ENCODE measurements at places on chromosomes 16 and 17.

GRCh38 chr17:14304773-14305517 lies 4.1 kb downstream of the HS3ST3B1 start:
- DNase-seq, result no peak

DNA sequence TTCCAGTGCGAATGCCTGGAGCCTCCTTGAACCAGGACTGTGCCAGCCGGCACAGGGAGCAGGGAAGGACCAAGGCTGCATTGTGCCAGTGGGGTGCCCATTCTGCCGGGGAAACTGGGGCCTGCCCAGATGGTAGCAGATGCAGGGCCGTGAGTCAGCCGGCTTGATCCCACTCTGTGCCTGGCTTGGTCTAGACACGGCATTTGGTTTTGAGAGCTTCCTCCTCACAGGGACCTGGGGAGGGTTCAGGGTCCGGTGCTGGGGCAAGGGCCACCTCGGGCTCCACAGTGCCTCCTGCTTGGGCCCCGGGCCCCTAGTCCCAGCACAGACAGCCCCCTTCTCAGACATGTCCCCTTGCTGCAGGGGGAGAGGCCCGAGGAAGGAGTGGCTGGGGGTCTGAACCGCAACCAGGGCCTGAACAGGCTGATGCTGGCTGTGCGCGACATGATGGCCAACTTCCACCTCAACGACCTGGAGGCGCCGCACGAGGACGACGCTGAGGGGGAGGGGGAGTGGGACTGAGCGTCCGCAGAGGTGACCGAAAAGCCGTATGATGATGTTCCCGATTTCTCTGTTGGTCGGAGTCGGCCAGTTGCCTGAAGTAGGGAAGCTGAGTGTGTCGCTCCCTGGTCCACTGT lies 7.8 kb upstream of the MC1R start:
- no peak for DNase-seq

DNA sequence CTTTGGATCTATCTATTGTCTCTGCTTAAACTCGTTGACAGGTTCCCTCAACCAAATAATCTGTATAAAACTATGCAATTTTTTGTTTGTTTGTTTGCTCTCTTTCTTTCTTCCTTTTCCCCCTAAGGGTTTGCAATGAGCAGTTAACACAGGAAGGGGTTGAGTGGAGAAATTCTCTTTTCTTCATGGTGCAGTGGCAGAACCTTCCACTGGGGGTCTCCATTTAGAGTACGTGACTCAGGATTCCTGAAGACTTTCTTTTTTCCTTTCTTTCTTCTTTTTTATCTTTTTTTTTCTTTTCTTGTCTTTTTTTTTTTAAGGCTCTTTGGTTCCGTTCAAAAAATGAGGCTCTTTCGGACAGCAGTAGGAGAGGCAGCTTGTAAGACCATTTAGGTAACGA lies 19.5 kb upstream of the RBFOX1 start:
- DNase-seq, result no peak

DNA sequence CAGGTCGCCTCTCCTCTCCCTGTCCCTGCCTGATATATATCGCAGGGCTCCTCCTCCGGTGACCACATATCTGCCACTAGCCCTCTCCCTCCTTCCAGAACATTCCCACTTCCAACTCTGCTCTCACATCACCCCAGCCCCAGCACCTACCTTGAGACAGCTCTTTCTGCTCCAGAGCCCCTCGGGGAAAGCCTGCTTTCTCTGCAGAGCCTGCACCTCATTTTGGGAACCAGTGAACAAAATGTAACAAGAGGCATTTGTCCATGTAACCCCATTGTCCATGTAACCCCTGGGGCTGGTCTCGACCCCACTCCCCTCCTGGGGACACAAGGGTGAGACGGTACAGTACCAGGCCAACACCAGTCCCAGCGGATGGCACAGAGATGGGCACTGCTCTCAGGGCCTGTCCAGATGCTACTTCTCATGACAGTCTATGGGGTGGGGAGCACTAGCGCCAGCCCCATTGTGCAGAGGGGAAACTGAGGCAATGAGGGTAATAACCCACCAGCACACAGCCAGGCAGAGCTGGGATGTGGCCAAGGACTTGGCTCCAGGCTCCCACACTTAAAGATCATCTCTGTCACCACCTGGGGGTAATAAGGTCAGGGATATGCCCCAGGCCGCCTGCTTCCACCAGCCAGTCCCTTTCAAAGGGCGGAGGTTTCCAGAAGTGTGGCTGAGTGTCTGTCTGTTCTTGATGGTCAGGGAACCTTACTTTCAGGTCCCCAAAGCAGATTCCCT lies 42.9 kb downstream of the TBC1D16 start:
- DNase-seq, result no peak

DNA sequence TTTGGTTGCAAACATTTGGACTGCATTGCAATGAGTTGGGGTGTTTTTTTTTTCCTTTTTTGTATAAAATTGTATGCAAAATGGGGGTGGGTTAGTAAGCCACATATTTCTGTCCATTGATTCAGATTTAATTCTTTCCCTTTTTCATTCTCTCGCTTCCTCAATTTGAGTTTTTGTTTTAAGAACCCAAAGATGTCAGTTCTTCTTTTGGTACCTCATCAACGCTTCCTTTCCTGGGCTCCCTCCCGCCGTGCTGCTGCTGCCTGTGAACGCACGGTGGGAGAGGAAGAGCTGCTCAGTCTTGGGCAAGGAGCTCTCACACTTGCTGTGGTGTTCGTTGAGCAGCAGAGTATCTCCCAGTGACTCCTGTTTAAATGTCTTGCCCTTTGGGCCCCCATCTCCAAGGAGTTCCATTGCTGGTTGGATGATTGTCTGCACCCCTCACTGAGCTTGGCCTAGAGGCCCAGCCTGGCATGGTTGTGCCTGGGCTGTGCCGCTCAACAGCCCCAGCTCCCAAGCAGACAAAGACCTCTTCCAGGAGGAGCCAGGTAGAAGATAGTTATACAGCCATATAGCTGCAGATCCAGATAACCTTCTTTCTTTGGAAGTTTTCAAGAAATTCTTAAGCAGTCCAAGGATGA lies 13.6 kb downstream of the UBFD1 start:
- DNase-seq, result no peak

GRCh38 chr16:86680162-86680561 lies 101.8 kb downstream of the FOXL1 start:
- DNase-seq, result no peak

- no peak for DNase-seq
Observed at GRCh38 chr17:21212826-21213637, 929 bp downstream of the TMEM11 start.

- no peak for DNase-seq
Observed at GRCh38 chr16:85152414-85153030, 40.2 kb upstream of the CIBAR2 start.

- no peak for DNase-seq
Observed at GRCh38 chr16:56710181-56710737, 19.7 kb upstream of the NUP93 start.

DNA sequence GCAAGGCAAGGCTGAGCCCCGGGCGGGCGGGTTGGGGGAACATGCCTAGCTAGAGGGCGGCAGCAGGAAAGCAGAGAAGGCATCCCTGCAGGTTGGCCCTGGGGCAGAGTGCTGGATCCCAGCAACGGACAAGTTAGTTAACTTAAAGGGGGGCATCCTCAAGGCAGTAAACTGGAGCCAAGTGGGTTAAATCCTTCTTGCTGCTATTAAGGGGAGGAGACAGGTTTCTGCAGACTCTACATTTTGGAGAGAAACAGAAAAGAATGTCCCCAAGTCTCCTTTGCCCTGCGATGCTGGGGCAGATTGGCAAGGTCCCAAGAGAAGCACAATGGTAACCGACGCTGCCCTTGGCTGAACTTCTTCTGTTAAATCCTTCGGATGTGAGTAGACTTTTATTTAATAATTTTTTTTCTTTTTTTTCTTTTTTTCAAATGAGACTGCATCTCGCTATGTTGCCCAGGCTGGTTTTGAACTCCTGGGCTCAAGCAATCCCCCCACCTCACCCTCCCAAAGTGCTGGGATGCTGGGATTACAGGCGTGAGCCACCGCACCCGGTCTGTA lies 14.0 kb downstream of the ATP5PD start:
- no peak for DNase-seq

DNA sequence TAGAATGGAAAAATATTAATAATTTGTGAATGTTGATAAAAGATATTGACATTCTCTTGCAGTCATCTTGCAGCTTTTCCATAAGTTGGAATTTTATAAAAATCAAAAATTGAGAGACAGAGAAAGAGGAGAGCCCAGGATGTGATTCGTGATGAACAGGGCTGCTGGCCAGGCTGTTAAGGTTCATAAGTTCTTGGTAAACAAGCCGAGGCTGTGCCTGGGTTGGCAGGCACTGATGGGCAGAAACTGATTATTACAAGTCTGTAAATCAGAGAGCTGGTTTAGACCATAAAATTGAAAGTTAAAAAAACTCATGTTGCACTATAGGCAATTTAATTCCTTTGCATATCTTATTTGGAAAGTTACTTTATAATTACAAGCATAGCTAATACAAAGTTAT lies 533.7 kb downstream of the HAPSTR1 start:
- DNase-seq, result no peak

- DNase-seq, result no peak
Observed at GRCh38 chr17:76353004-76353598, 615 bp downstream of the PRPSAP1 start.

- no peak for DNase-seq
Observed at GRCh38 chr17:50218771-50219315, 17.4 kb upstream of the COL1A1 start.

DNA sequence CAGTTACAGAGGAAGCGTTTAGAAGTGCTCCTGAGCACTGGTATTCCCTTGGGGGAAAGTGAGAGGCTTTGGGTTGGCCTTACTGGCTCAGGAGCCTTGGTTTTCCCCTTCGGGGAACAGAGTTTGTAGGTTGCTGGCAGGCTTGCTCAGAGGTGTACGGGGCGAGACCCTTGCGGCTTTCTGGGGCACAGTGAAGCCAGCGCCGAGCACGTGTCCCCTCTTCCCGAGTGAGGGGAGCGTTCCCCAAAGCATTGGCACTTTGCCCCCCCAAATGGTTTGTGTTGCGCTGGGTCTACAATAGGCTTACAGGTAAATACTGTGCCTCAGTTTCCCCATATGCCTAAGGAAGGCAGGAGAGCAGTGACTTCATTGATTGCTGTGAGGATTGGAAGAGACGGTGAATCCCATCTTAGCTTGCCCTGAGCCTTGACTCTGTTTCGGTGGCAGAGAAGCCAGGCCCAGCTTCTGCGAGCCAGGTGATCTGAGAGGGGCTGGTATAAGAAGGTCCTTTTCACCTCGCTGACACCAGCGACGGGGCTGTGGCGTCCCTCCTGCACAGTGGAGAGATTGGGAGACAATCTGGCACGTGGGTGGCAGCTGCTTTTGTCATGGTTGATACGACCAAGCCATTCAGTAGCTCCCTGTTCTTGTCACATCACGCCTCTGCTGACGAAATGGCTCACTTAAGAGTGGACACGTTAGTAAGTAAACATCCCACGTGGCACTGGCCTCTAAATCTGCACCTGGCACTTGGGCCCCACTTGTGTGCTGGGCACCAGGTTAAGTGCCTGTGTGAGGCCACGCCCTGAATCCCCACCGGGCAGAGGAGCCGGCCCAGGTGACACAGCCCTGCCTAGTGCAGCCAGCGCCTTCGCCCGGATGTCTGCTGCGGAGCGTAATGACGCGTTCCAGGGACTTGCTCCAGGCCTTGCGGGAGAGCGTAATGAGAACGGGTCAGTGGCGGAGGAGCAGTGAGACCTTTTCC lies 55.0 kb downstream of the MEAK7 start:
- DNase-seq, result no peak

DNA sequence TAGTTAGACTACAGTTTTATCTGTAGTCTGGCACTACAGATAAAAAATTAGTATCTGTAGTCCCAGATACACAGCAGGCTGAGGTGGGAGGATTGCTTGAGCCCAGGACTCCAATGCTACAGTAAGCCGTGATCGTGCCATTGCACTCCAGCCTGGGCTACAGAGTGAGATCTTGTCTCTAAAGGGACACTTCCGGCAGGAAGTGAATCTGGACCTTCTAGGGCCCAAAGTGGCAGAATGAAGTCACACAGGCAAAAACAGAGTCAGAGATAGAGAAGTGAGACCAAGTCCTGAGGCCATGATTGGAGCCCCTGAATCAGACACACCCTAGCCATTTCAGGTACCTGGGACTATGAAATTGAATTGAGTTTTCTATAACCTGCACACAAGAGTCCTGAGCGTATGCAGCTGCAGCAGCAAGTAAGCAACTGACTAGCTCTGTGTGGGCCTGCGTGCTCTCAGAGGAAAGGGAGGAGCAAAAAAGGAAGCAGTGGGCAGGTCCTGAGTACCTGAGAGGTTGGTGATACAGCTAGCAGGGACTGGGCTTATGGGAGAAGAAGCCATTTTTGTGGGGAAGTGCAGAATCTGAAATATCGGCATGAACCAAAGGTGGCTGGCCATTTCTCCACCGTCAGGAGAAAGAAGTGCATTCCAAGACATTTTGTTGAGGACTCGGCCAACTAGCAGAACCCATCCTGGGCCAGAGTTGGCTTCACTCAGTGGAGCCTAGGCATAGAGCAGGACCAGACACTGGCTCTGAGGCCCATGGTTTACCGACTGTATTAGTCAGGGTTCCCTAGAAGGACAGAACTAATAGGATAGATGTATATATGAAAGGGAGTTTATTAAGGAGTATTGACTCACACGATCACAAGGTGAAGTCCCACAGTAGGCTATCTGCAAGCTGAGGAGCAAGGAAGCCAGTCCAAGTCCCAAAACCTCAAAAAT lies 27.2 kb upstream of the BRD7 start:
- no peak for DNase-seq

DNA sequence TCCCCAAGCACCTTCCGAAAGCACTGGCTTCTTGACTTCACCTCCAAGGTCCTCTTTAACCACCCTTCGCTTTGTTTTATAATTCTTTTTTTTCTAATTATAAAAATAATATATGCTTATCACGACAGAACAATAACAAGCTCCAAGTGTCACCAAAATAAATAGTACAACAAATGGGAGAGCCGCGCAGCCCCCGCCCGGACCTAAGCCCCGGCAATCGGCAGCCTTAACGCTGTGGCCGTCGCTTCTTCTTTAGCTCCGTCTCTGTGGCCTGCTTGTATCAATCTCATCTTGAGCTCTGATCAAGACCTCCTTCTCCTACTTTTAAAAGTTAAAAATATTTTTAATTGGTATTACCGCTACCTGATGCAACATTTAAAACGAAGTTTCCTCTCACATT lies 42.7 kb downstream of the CYB5D2 start:
- no peak for DNase-seq

DNA sequence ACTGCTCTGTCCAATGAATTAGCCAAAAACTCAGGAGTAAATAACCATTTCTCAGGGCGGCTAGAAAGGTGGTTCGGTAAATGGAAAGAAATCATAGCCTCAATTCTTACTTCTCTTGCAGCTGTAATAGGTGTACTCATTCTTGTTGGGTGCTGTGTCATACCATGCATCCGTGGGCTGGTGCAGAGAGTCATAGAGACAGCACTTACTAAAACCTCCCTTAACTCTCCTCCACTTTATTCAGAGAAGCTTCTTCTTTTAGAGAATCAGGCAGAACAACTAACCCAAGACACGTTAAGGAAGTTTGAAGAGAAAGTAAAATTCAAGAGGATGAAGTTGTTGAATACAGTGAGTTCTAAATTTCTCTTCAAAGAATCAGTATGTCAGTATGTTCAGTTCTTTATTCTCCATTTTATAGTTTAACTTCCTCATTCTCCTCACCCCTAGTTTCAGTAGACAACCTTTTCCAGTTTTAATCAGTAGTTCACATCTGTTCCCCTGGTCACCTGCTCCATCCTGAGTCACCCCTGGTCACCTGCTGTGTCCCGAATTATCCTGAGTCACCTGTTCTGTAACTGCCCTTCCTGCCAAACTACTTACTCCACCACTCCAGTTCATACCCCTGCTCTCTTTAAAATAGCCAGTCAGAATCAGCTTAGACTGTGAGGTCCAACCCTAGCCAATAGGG lies 85.9 kb downstream of the EMP2 start:
- no peak for DNase-seq
